Renal pelvis (tissue), 12 donors: ENCODE measurements at places on chromosomes 16 and 17.
A peak's percentile ranks its signal among the peaks of the same experiment; 100 is the strongest.

DNA sequence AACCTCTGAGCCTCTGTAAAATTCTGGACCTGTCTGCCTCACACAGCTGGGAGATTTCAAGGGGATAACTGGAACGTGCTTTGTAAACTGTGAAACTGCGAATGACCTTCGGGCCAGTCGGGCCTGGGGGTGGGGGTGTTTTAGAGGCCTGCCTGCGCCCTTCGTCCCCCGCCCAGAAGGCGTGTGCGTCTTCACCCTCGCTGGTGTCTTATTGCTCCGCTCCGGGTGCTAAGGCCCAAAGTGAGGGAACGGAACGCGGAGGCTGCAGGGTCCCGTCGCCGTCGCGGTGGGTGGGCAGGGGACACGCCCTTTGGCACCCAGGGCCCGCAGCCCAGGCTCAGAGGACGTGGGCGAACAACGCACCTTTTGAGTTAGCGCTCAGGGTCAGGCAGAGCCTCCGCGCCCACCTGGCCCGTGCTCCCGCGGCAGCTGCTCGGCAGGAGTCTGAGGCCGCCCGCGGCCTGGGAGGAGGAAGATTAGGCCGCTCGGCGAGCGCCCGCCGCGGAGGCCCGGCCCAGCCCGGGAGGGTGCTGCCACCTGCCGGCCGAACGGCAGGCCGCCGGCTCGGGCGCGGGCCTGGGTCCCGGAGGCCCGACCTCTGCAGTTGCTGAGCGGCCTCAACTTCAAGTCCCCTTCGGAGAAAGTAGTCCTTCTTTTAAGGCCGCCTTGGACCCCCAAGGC, 29.7 kb downstream of the DCAKD start:
- DNase-seq: no peak

- DNase-seq: peak; percentile 45
These were observed 134.9 kb upstream of the CDH5 start for GRCh38 chr16:66231452-66232160.

GRCh38 chr17:10899281-10899680, 61.4 kb upstream of the PIRT start:
- DNase-seq: no peak

- no peak for DNase-seq
These were observed 104.3 kb downstream of the BCAS3 start for GRCh38 chr17:60781880-60782412.

- DNase-seq: no peak
These were observed 11.3 kb downstream of the TMC6 start for GRCh38 chr17:78117027-78117981.

DNA sequence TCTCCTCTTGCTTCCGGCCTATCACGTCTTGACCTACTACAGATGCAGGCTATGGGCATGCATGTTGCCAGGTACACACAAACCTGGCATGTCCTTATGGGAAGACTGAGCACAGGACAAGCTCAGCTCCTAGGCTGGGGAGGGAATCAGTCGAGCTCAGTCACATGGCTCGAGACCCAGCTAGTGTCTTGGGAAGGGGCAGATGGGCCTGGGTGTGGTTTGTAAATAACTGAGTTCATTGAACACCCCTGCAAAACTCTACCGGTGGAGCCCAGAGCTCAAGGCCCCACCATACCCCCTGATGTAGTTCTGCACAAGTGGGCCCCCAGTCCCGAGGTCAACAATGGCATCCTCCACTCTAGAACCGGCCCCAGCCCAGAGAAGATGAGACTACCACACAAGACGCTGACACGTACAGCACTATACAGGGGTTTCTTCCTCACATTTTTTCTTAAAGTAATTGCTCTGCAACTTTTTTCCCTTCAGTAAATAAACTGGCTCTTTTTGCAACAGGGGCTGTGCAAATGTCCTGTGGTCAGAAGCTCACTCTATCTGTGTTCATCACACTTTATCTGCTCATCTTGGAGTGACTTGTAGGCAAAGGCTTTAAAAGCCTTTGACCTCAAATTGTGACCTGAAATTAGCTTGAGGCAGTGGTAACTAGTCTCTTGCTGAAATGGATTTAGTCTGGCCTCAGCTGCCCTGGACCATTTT, 22.9 kb downstream of the ZNHIT3 start:
- DNase-seq: no peak

DNA sequence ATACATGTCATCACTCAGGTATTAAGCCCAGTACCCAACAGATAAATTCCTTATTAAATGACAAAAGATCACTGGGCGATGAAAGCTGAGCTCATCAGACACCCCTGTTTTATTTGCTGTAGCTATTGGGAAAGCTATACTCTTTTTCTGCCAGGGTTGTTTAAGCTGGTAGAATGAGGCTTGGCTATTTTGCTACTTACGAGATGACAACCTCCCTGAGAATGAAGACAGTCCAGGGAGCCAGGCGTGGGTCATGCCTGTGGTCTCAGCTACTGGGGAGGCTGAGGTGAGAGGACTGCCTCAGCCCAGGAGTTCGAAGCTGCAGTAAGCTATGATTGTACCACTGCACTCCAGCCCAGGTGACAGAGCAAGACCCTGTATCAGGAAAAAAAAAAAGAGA, 4.3 kb upstream of the SH2B1 start:
- no peak for DNase-seq

- DNase-seq: no peak
These were observed 198.4 kb upstream of the SOX9 start for GRCh38 chr17:71922439-71922838.

GRCh38 chr17:73748508-73748907, 104.3 kb upstream of the SDK2 start:
- DNase-seq: no peak

DNA sequence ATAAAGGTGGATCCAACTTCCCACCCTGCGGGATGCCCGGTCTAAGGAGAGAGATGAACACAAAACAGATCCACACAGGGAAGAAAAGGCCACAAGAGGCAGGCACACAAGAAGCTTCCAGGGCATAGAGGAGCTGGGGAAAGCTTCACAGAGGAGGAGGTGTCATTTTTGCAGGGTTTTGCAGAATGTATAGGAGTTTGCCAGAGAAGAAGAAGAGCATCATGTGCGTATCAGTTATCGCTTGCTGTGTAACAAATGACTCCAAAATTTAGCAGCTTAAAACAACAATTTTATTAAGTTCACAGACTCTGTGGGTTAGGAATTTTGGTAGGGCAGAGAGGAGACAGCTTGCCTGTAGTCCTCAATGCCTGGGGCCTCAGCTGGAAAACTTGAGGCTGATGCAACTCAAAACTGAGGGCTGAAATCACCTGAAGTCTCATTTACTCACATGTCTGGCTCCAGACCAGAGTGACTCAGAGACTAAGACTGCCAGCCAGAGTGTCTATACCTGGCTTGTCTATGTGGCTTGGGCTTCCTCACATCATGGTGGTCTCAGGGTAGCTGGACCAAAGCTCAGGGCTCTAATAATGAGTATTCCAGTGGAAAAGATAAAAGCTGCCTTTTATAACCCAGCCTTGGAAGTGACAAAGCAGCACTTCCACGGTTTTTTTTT, 33.9 kb upstream of the ZNF423 start:
- DNase-seq: no peak

GRCh38 chr17:27569257-27569722, 61.7 kb upstream of the LGALS9 start:
- no peak for DNase-seq

DNA sequence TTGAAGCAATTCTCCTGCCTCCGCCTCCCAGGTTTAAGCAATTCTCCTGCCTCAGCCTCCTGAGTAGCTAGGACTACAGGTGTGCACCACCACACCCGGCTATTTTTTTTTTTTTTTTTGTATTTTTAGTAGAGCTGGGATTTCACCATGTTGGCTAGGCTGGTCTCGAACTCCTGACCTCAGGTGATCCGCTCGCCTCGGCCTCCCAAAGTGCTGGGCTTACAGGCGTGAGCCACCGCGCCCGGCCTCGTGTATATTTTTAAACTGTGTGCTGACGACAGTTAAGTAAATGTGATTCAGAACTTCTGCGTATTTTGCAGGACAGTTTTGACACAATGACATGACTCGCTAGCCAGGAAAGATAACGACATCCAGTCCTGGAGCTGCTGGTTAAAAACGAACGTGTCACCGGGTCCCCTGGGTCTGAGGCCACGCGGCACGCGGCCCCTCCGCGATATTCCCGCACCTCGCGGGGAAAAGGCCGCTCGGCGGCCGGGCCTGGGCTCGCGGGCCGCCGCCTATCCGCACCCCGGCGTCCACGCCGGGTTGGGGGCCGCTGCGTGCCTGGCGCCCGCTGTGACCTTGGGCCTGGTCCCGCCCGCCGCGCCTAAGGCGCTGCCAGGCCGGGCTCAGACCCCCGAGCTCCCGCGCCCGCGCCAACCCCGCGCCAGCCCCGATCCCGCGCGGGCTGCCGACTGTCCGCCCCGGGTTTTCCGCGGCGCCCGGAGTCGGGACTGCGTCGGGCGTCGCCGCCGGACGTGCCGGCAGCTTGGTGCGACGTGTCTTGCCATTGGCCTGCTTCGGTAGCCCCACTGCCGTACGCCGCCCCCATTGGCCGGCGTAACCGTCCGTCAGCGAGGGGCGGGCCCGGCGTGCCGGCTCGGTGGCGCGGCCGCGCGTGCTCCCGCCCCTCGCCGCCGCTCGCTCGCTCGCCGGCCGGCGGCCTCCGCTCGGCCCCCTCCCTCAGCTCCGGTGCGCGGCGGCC, at the start of gene FOXK2:
Gene FOXK2, plus strand, starts transcription at position 907 of the 985 bp plus-strand sequence. CDS start 157 bp downstream, outside the sequence.
- peak; percentile 92 for DNase-seq

GRCh38 chr17:6755731-6756184, at the start of gene XAF1:
TSS of gene XAF1 (plus strand) at chr17:6756046. CDS start at chr17:6756079, 33 bp downstream.
- no peak for DNase-seq

DNA sequence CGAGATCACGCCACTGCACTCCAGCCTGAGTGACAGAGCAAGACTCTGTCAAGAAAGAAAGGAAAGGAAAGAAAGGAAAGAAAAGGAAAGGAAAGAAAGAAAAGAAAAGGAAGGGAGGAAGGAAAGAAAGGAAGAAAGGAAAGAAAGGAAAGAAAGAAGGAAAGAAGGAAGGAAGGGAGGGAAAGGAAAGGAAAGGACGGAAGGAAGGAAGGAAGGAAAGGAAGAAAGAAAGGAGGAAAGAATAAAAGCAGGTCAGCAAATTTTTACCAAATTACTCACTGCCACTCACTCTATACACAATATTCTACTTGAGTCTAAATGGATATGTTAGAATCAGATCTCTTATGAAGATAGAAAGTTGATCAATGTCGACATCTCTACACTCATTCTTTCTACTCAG, 49.8 kb downstream of the RND2 start:
- no peak for DNase-seq

DNA sequence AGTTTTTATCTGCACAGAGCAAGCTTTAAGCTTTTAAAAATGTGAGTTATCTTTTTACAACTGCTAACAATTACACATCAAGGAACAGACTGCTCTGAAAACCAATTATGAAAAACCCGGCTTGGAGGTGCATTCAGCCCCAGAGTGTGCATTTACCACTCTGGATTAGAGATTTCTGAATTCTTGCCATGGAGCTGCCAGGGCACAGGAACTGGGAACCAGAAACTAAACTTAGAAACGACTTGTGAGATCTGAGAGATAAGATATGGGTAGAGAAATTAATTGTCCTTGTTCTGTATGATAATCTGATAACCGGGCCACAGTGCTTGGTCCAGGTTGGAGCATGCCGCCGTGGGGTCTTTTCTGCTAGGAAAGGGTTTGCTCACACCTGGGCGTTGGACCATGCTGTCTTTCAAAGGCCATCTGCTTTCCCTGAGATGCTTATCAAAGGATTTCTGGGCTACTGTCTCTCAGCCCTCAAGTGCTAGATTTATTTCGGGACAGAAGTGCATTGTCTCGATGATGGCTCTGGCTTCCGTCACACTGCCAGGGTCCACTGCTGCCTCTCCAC, 210.0 kb downstream of the MAF start:
- DNase-seq: no peak

DNA sequence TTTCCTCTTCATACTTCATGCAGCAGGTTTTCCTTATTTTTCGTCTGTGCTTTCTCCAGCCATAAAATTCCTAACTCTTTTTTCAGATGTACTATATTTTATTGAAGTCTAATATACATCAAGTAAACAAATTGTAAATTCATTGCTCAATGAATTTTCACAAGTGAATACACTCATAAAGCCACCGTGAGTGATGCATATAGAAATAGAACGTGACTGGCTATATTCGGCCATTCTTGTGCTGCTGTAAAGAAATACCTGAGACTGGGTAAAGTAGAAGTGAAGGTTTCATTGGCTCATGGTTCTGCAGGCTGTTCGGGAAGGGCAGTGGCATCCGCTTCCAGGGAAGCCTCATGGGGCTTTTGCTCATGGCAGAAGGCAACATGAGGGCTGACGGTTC, 868.4 kb upstream of the EEF2KMT start:
- DNase-seq: no peak

DNA sequence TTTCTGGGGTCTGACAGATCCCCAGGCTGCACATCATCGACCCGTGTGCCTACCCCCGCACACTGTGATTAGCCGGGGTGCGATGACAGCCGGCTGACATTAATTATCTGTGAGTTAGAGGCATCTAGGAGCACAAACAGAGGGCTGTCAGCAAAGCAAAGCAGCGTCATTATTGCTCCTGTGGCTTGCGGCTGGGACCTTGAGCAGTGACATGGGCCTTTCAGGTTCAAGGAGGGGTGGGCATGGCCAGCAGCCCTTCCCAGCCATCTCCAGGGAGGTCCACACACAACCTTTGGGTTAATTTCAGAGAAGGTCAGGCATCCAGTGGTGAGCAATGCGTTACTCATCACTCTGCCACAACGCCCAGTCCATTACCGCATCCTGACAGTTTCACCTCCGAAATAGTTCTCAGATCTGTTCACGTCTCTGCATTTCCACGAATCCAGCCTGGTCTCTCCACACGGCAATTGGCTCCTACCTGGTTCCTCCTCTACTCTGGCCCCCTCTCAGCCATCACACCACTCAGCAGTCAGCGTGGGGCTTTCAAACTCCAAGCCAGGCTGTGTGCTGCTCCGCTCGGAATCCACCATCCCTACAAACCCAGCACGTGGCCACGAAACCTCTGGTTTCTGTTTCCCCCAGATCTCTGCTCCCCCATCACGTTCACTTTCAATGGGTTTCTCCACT, 249.7 kb upstream of the C16orf82 start:
- DNase-seq: no peak

GRCh38 chr17:39596543-39597267, 11.0 kb downstream of the NEUROD2 start:
- DNase-seq: no peak

DNA sequence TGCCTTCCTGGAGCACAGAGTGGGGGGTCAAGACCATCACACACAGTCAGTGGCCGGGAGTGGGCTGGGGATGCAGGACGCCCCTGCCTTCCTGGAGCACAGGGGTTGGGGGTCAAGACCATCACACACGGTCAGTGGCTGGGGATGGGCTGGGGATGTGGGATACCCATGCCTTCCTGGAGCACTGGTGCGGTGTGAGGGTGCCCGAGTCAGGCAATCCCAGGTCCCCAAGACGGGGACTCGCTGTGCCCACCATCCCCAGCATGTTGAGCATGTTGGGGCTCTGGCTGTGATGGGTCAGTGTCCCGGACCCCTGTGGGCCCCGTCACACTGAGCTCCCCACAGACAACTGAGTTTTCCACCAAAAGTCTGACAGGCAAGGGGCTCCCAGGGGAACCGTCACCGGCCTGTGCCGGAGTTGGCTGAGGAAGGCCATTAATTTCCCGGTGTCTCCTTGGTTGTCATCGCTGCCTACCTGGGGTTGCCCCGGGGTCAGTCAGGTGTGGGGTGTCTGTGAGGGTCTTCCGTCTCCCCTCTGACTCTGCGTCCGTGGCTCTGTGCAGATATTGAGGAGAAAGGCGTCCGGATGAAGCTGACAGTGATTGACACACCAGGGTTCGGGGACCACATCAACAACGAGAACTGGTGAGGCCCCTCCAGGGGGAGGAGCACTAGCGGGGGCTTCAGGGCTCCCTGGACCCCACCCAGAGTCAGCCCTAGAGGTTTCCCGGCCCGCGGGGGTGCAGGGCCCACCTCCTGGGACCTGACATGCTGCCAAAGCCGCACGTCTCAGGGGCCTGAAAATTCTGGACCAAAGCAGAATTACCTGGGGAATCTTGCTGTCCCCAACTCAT, 347.1 kb downstream of the SEC14L1 start:
- DNase-seq: no peak
